ENCODE measurements at places on chromosomes 1 and 21. TPM values are rescaled to one million over a fixed set of nuclear protein-coding genes. Genes with fewer than 3 reads are reported as not detected.

The FLG gene
- total RNA-seq, result not detected

The MAN1C1 gene
- 22.1 TPM for total RNA-seq

The AMPD1 gene
- not detected for total RNA-seq

The WDR47 gene
- 12.0 TPM for total RNA-seq

The KCNQ4 gene
- total RNA-seq, result 0.28 TPM

The KLF17 gene
- total RNA-seq, result not detected

The USH2A gene
- not detected for total RNA-seq

The ANKRD35 gene
- total RNA-seq, result 1.3 TPM

The KCNH1 gene
- total RNA-seq, result 0.24 TPM

The LCE1B gene
- total RNA-seq, result not detected

The CHI3L1 gene
- 40.4 TPM for total RNA-seq

The CD160 gene
- total RNA-seq, result not detected

The TGFB2 gene
- total RNA-seq, result 3.1 TPM

The GPR25 gene
- total RNA-seq, result not detected

The RHOU gene
- total RNA-seq, result 50.1 TPM

The TEDDM1 gene
- not detected for total RNA-seq

The SHISAL2A gene
- total RNA-seq, result not detected

The KDF1 gene
- 0.50 TPM for total RNA-seq
